ENCODE measurements at places on chromosomes 2 and 18. TPM values are rescaled to one million over a fixed set of nuclear protein-coding genes. Genes with fewer than 3 reads are reported as not detected.

Gene C2orf78
- not detected for total RNA-seq

Gene RBBP8
- 22.7 TPM for total RNA-seq

Gene MYL12B
- 563 TPM for total RNA-seq

Gene EPHA4
- 16.5 TPM for total RNA-seq

Gene IMPACT
- 21.7 TPM for total RNA-seq

Gene SERPINB13
- not detected for total RNA-seq

Gene SLC19A3
- total RNA-seq = 8.5 TPM

Gene HAAO
- total RNA-seq = 18.9 TPM

Gene DNMT3A
- 27.3 TPM for total RNA-seq

Measured in left colon (tissue), 2 donors.